ENCODE measurements at places on chromosomes 12 and 14.

DNA sequence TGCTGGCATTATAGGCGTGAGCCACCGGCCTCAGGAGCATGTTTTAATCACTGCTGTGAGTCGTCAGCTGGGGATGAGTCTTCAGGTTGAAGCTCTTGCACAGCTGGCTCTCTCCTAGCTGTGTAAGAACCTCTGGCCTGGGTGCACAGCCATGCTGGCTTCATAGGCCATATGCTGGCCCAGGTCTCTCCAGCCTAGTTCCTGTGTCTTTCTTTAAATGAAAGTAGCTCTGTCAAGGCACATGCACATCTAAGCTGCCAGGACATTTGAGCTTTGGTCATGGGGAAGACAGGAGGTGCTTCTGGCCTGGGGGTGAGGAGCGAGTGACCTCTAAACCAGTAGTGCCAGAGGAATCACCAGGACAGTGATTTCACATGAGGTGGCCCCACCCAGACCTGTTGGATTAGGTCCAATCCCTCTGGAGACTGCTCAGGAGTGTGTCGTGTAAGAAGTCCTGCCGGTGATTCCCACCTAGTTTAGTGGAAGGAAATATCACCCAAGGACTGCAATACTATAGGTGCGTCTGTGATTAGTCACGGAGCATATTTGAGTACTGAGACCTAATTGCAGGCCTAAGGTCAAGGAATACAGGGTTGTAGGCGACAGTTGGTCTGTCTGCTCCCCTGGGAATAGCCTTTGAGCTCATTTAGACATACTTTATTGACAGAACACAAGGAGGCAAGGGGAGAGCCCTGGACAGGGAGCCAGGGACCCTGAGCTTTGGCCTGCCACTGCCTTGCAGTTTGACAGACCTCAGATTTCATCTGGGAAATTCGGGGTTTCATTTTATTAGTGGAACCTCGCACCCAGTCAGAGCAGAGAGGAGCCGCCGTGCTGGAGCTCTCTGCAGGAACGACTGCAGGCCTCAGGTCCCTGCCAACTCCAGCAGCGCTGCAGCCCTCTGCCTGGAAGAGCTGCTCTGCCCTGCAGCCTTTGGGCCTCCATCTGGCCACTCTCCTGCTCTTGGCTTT is 67.0 kb downstream of the ANKRD9 start:
- DNase-seq, result peak; percentile 12

GRCh38 chr14:100885617-100886016 is 17.9 kb downstream of the RTL1 start:
- no peak for DNase-seq

GRCh38 chr14:91363776-91364523 is 53.7 kb downstream of the CCDC88C start:
- DNase-seq, result no peak

GRCh38 chr12:11707535-11707934 is 58.1 kb downstream of the ETV6 start:
- DNase-seq, result no peak

- DNase-seq, result no peak
Measured at GRCh38 chr12:114319422-114319821, 86.5 kb downstream of the TBX5 start.

DNA sequence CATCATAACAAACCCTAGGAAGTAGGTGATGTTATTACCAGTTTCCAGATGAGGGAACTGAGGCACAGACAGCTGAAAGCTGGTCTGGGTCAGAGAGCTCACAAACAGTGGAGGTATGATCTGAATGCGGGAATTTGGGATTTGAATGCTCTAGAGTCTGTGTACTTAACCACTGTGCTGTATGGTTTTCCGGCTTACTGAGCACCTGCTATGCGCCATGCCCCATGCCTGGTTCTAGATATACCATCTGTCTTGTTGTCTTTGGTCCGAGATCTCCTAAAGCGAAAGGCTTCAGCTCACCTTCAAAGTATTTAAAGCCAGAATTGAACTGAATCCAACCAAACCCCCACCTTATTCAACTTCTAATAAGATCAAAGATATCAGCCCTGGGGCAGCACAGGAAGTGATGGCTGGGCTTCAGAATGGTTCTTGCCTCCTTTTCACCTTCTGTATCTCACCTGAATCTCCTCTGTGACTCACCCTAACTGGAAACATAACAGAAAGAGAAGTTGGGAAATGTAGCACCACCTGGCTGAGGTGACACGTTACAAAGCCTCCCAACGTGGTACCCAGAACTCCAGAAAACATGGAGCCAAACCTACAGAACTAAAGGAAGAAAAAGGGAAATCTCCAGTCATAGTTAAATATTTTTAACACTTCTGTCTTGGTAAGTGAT is 54.3 kb downstream of the PRMT8 start:
- DNase-seq, result no peak

DNA sequence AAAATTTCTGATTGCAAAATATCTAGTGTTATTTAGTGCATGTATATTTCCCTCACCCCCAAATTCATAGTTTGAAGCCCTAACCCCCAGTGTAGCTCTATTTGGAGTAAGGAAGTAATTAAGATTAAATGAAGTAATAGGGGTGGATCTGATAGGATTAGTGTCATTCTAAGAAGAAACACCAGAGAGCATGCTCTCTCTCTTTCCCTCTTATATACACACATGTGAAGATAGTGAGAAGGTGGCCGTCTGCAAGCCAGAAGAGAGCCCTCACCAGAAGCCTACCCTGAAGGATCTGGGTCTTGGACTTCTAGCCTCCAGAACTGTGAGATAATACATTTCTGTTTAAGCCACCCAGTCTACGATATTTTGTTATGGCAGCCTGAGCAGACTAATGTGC is 120.3 kb downstream of the TMEM30B start:
- no peak for DNase-seq

GRCh38 chr14:25521616-25522015 is 471.7 kb upstream of the STXBP6 start:
- DNase-seq, result no peak

- no peak for DNase-seq
Measured at GRCh38 chr12:104131609-104132008, 6.4 kb downstream of the NFYB start.

DNA sequence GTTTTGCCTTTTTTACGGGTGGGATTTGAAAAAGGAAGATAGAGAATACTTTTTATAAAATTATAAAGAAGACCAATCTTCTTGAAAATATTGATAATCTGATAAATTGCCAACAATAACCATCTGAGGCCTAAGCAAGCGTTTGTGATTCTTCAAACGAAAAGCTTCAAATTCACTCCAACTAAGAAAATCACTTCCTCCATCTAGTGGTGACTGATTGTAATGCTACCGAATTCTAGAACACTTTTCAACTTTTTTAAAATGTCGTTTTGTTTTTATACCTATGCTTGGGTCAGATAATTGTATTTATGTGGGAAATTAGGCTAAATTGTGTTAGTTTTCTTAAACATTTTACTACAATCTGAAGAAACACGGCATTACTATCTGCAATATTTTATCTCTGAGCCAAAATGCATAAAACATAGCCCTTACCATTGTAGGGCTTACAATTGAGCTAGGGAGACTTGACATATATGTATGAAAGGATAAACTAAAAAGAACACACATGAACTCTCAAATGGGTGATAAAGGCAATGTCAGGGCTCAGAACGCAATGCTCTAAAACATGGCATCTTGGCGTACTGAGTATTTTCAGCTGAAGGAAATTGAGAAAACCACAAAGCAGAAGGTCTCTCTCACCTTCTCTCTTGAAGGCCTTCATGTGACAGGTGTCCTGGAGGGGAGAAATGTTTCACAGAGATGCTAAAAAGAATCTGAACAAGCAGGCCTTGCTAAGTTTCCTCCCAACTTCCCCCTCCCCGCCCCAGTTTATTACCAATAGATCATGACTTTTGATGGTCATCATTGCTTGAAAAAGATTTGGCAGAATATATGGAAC is 36.8 kb upstream of the G2E3 start:
- DNase-seq, result peak; percentile 75

- DNase-seq, result no peak
Measured at GRCh38 chr14:61568572-61569011, 126.7 kb upstream of the HIF1A start.

GRCh38 chr14:65101631-65102440 is 481 bp downstream of the MAX start:
- DNase-seq, result no peak

DNA sequence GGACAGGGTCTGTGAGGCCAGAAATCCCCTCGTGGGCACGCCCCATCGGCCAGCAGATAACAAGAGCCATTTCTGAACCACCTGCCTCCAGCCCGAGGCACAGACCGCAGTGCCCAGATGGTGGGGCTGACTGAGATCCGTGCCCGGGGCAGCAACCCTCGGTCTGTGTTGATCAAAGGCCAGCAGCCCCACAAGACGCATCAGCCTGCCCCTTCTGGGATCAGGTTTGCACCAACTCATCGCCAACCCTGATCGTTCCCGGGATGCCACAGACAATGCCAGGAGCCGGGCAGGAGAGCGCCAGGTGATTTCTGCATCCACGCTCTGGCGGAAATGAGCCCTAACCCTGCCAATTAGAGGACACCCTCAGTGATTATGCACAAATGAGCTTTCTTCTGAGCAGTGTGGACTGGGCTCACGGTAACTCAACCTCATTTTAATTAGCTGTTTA is 64.5 kb downstream of the TESC start:
- no peak for DNase-seq

DNA sequence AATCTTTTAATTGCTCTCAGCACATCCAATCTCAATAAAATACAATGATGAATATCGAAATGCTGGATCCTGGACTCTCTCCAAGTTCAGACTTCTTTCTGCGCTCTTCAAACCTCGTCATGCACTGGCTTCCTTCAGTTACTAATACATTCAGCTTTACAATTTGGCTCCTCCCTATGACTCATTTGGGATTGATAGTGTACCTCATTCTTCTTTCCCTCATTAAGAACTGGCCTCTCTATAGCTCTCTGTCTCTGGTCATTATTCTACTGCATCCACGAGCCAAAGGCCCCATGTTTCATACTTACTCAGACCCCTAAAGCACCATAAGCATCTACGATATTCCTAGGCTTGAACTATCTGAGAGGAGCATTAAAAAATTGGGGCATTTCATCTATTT is 4.9 kb downstream of the TSPAN8 start:
- no peak for DNase-seq

GRCh38 chr12:2044165-2044564 is 8.6 kb upstream of the CACNA1C start:
- no peak for DNase-seq

- no peak for DNase-seq
Measured at GRCh38 chr12:2526371-2526770, 268.4 kb upstream of the FKBP4 start.

DNA sequence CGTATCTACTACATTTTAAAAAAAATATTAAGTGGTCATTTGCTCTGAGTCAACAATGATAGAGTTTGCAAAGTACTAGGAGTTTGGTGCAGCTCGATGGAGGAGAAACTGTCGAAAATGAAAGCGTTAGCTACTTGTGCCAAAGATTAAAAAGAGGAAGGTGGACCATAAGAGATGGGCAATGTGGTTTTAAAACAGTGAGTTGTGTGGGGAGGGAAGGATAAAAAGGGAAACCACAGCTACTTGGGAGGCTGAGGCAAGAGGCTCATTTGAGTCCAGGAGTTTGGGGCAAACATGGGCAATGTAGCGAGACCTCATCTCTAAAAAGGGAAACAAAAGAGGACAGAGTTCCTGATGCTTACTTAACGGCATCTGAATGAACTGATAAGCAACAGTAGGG is 18.2 kb upstream of the STRAP start:
- no peak for DNase-seq

GRCh38 chr14:26917086-26917485 is 319.3 kb upstream of the NOVA1 start:
- no peak for DNase-seq

- DNase-seq, result no peak
Measured at GRCh38 chr14:38207377-38207735, 348 bp upstream of the SSTR1 start.

GRCh38 chr12:90360300-90360699 is 594.7 kb downstream of the CCER1 start:
- no peak for DNase-seq

DNA sequence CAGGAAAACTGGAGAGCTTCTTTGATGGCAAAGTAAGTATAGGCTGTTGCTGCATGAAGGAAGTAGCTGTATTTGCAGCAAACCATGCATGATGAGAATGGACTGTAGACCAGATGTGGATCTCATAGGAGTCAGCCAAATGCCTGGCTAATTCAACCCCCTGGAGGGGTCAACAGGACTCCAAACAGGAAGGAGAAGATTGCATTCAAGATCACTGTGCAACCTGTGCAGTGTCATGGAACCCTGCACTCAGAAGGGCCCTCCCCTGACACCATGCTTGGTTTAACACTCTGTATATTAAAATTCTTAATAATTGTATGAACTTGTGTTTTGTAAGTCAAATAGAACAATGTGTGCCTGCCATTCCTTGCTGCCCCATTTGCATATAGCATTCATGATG is 225.1 kb upstream of the FSCB start:
- no peak for DNase-seq

- DNase-seq, result no peak
Measured at GRCh38 chr14:50232276-50232642, 881 bp upstream of the SOS2 start.

- DNase-seq, result no peak
Measured at GRCh38 chr14:22448035-22448904, 140.8 kb downstream of the DAD1 start.

- DNase-seq, result no peak
Measured at GRCh38 chr12:28558250-28558649, 368.0 kb downstream of the CCDC91 start.

- no peak for DNase-seq
Measured at GRCh38 chr12:116806845-116807440, 68.8 kb downstream of the RNFT2 start.

DNA sequence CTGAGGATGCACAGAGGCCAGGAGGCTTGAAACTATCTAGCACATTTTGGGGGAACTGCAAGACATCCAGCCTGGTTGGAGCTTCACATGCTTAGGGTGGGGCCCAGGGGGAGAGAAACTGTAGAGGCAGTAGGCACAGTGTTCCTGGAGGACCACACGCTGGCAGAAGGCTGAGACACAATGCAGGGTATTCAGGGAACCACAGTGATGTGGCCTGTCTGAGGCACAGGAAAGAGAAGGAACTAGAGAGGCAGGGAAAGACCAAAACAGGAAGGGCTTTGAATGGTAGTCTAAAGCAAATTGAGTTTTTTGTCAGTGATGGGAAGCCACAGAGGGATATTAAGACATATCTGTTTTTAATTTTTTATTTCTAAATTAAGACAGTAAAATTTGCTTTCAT is 100.2 kb upstream of the PRICKLE1 start:
- no peak for DNase-seq

DNA sequence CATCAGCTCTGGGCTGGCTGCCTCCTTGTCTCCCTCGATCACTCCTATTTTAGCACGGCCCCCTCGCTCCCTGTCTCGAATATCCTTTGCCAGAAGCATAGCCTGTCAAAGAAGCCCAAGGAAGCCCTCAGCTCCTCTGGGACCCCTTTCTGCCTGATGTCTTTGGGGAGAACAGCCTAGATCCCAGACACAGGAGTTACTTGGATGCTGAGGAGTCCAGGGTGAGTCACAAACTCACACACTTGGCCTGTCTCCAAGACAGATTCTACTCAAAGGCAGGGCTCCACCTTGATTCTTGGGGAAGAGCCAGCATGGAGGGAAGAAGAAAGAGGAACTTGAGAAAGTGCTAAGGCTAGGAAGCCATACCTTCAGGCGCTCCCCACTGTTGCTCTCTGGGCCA is 8.1 kb downstream of the AVIL start:
- no peak for DNase-seq

- no peak for DNase-seq
Measured at GRCh38 chr12:71108355-71108754, 49.4 kb downstream of the TSPAN8 start.

Measured in NCI-H1694 (cell line).